Lower lobe of right lung (tissue), 2 donors: ENCODE measurements at places on chromosomes 5 and 9.

- DNase-seq: no peak
Measured at GRCh38 chr5:82004511-82004910, 32.7 kb downstream of the ATG10 start.

GRCh38 chr5:133397348-133397747 lies 215.0 kb downstream of the FSTL4 start:
- no peak for DNase-seq

GRCh38 chr9:105405514-105406131 lies 42.2 kb upstream of the FSD1L start:
- no peak for DNase-seq

GRCh38 chr9:131045300-131046092 lies 36.5 kb downstream of the LAMC3 start:
- DNase-seq: no peak

DNA sequence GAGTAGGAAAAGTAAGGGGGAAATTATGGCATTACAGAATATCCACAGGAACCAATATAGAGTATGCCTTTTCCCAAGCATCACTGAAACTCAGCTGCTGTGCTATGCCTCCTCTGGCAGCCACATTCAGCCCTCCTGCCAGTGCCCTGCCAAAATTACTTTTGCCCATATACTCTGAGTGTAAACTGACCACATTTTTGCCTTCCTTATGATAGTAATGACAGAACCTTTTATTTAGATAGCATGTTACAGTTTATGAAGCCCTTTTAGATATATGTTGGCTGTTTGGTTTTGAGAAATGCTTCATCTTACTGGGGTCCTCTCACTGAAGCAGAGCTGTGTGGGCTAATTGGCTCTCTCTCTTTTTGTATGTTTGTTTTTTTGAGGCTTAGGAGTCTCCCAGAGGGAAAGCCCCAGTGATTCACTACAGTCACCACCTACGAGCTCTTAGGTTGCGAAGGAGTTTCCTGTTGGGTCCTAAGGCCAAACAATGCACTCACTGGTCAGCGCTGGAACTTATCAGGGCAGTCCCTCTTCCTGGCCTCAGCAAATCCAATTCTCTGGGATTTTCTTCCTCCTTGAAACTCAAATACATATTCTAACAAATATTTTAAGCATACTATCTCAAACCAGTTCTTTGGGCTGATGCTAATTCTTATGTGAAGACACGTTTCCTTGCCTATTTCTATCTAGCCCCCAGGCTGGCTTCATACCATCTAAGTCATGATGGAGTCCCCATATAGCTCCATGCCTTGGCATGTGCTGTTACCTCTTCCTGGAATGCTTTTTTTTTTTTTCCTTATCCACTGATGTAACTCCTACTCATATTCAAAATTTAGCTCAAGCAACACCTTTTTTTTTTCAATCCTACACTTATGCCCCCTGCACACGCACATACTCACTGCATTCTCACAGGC lies 3.7 kb downstream of the PHF24 start:
- no peak for DNase-seq

DNA sequence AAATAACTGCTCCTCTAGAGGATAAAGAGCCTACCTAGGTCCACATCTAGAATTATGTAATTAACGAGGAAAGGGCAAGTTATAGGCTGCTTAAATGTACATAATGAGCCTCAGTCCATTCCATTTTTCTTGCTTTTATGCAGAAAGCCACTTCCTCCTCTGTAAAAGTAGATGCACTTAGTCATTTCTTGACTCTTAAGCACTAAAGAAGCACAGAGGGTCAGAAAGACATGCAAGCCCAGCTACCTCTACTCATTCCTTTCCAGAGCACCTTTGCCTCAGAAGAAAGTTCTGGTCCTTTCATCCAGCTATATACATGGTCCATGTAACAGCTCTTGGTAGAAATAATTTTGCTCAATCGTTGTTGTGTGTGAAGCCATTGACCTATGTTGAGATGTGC lies 308.0 kb upstream of the NREP start:
- no peak for DNase-seq

- DNase-seq: no peak
Measured at GRCh38 chr9:75906531-75906930, 16.1 kb downstream of the PCSK5 start.

DNA sequence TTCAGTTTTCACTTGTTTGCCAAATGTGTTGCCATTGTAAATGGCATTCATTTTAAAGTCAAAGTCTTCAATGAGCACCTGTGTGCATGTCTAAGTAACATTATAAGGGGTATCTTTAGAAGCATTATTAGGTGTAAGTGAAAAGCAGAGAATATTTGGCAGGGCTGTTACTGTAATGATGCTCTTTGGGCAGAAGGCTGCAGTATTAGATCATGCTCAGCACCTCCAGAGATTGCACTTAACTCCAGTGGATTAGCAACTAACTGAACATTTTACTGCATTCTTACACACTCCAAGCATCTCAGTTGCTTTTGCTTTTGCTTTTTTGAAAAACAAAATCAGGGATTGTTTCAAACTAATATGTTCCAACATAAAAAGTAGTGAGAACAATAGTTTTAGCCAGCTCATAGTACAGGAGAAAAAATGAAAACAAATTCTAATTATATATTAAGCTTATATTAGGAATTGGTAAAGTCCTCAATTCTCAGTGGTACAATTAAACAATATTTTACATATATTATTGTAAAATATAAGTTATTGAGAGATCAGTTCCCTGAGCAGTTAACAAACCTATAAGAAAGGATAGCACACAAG lies 1740.9 kb upstream of the CDH9 start:
- no peak for DNase-seq

- DNase-seq: no peak
Measured at GRCh38 chr5:131196331-131196730, 25.6 kb downstream of the LYRM7 start.

DNA sequence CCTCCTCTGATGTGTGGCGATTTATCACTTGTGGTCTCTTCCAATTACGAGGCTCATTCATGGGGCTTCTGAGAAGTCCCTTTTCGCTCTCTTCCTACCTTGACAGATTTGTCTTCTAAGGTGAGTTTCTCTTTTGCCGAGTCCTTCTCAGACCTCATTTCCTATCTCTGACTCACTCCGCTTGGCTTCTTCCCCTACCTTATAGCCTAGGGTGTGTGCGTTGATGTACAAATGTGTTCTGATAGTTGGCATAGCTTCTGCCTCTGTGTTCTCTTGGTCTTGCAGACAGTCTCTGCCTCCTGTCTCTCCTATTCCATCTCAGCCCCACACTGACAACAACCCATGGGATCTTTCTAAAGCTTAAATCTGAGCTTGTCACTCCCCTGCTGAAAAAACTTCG lies 56.9 kb upstream of the SHB start:
- no peak for DNase-seq

DNA sequence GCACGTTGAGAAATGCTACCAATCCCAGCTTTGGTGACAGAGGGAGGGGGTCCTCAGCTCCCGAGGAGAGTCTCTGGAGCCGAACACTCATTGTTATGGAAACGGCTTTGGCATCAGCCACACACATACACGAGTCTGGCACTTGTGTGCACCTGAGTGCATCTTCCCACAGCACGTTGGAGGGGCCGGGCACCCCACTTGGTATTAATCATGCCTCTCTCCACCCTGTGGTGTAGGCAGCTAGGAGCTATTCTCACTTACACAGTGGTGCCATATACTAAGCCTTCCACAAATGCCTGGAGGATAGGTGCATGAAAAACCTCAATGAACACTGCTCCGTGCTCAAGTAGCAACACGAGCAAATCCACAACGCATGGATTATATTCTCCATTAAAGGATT lies 133.9 kb upstream of the PANK3 start:
- DNase-seq: no peak

GRCh38 chr5:173281910-173282309 lies 46.3 kb downstream of the STC2 start:
- DNase-seq: no peak
